ENCODE measurements at places on chromosomes 13 and 19.

GRCh38 chr19:13318190-13318589 is 168.0 kb downstream of the IER2 start:
- no peak for DNase-seq

GRCh38 chr13:34628209-34628682 is 313.8 kb upstream of the NBEA start:
- DNase-seq, result no peak

- DNase-seq, result no peak
Measured at GRCh38 chr13:39676315-39676876, 20.9 kb downstream of the COG6 start.

GRCh38 chr13:93416736-93417355 is 190.2 kb downstream of the GPC6 start:
- no peak for DNase-seq

DNA sequence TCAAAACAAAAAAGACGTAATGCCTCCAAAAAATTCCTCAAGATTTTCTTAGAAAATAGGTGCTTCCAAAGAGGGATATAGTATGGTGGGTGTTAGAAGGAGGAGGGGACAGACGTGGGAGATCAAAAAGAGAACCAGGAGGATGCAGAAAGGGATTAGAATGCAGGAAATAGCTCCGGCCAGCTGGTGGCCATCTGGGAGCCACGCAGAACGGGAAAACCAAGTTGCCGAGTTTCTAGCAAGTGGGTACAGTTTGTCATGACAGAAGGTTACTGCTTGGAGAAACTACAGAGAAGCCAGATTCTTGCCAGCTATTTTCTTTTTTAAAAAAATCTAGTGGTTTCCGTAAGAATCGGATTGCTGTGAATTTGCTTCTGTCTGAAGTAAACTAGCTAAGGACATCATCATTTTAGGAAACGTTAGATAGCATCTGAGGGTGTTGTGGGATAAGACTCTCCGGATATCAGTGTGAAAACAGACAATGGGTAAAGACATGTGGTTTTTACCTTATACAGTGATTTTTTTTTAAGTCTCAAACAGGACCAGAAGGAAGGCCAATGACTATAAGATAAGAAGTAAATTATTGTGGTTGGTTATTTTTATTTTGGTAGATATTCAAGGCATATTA is 104.9 kb downstream of the HSPH1 start:
- no peak for DNase-seq

GRCh38 chr13:102090532-102090931 is 311.3 kb downstream of the FGF14 start:
- no peak for DNase-seq

- no peak for DNase-seq
Measured at GRCh38 chr13:33078263-33078662, 62.0 kb downstream of the KL start.

- DNase-seq, result no peak
Measured at GRCh38 chr13:24243302-24243701, 66.1 kb upstream of the C1QTNF9 start.

DNA sequence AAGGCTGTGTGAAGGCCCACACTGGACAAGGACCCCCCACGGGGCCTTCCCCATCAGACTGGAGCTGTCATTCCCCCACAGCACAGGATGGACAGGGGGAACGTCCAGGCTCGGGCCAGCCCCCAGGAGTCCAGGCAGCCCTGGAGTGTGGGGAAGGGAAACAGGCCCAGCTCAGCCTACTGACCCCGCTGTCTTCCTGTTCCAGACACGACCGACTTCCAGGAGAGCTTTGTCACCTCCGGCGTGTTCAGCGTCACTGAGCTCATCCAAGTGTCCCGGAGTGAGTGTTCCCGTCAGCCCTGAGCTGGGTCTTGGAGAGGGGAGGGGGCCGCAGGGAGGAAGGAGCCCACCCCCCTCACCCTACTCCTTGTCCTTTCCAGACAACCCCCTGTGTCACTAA is 47.0 kb downstream of the SMIM24 start:
- DNase-seq, result no peak

DNA sequence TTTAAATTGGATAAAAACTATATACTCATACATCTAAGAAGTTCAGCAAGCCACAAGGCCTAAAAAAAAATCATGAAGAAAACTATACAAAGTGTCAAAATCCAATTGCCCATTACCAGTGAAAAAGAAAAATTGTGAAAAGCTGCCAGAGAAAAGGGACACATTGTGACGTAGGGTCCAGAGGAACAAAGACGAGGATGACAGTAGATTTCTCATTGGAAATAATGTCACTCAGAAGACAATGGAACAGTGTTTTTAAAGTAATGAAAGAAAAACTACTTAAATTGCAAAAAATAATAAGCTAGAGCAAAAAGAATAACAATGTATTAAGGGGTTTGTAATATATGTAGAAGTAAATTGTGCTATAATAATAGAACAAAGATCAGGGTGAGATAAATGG is 195.2 kb downstream of the EFNB2 start:
- DNase-seq, result no peak
